ENCODE measurements at places on chromosomes 6 and 20.

- no peak for DNase-seq
Measured at GRCh38 chr20:56776345-56776744, 147.2 kb downstream of the TFAP2C start.

GRCh38 chr6:128885381-128885780 lies 2.4 kb downstream of the LAMA2 start:
- DNase-seq = no peak

- no peak for DNase-seq
Measured at GRCh38 chr6:105113422-105113821, 66.4 kb downstream of the POPDC3 start.

DNA sequence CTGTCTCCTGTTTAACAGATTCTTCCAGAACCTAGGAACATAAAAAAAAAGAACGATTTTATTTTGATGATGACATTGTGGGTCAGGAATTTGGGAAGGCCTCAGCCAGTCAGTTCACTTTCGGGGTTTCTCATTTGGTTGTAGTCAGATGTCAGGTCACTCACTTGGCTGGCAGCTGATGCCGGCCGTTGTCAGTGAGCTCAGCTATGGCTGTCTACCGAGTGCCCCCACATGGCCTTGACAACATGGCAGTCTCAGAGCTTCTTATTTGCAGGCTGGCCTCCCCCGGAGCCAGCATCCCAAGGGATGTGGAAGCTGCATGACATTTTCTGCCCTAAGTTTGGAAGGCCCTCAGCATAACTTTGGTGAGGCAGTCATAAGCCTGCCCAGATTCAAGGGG lies 11.5 kb downstream of the RNF217 start:
- no peak for DNase-seq

All from stimulated activated CD4-positive, alpha-beta T cell treated with anti-CD3 and anti-CD28 coated beads, Interleukin-1b, Interleukin-23, amount 100 ng/mL, for 4 hours (primary cell).